Stimulated activated memory B cell treated with anti-CD40 and anti-IgM and Interleukin-4, amounts not matched to agents 10 μg/mL and 1 μg/mL and 100 μg/mL, for 72 hours (primary cell): ENCODE measurements at places on chromosomes 3 and 15.

GRCh38 chr3:156413293-156413892 lies 141.5 kb downstream of the SSR3 start:
- no peak overlapping the region for H3K27ac ChIP-seq
- no peaks in the 10 kb centered on the region for H3K4me1 ChIP-seq
- no peaks in the 10 kb centered on the region for H3K36me3 ChIP-seq
- H3K27me3 ChIP-seq = peaks cover 21% of the 10 kb centered on the region
- ATAC-seq = no peak
- no peak overlapping the region for H3K4me3 ChIP-seq

DNA sequence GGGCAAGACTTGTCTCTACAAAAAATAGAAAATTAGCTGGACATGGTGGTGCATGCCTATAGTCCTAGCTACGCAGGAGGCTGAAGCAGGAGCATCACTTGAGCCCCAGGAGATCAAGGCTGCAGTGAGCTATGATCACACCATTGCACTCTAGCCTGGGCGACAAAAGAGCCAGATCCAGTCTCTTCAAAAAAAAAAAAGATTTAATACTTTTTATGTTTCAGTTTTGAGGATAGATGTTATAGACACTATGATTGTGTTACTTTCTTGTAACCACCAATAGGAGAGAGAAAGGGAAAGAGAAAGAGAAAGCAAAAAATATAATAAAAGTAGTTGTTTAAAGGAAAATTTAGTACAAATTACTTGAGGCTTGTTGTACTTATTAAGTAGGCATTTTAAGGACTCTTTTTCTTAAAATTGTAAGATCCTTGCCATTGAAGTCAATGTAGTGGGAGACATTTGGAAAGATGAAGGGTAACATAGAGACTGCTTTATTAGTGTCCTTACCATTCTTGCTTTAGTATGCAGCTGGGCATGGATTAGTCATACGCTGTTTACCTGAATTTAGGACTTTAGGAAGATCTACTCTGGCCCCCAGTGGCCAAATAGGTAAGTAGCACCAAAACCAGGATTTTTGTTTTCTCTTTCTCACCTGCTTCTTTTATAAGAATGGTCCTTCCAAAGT lies 35.1 kb upstream of the ZDHHC23 start:
- H3K36me3 ChIP-seq = no peaks in the 10 kb centered on the region
- H3K4me1 ChIP-seq = no peaks in the 10 kb centered on the region
- peak; percentile 81 for ATAC-seq
- H3K4me3 ChIP-seq = no peak overlapping the region
- no peaks in the 10 kb centered on the region for H3K27me3 ChIP-seq

- H3K36me3 ChIP-seq = no peaks in the 10 kb centered on the region
- H3K27me3 ChIP-seq = peaks cover 30% of the 10 kb centered on the region
- H3K4me1 ChIP-seq = peaks cover 1% of the 10 kb centered on the region
- H3K27ac ChIP-seq = no peak overlapping the region
- H3K4me3 ChIP-seq = no peak overlapping the region
- no peak for ATAC-seq
Measured at GRCh38 chr3:84965141-84965540, 6.4 kb downstream of the CADM2 start.

DNA sequence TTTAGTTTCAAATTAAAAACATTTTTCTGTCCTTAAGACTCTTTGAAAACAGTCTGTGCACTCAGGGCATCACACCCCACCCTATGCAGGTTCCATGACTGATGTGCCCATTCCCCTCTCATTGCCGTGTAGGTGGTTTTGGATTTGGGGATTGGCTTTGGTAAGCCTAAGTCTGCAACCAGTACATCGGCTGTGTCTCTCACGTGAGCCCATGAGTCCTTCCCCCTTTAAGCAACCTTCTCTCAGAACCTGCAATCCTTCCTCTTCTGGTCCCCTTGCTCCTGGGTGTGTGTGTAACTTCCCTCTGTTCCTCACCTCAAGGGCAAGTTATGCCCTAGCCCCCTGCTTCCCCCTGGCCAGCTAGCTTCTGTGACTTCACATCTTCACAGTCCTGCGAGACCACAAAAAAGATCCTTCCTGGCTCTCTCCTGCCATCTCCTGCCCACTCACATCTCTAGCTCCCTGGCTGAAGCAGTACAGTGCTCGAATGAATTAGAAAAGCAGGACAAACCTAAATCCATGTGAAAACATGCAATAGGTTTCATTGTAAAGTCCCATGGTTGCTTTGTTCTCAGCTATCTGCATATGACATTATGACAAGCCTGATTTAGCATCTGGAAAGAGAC lies 126.7 kb downstream of the UACA start:
- H3K4me1 ChIP-seq = peaks cover 7% of the 10 kb centered on the region
- peak; percentile 13 for ATAC-seq
- peaks cover 48% of the 10 kb centered on the region for H3K27me3 ChIP-seq
- H3K36me3 ChIP-seq = no peaks in the 10 kb centered on the region
- no peak overlapping the region for H3K4me3 ChIP-seq

GRCh38 chr3:31839144-31839917 lies 141.7 kb downstream of the OSBPL10 start:
- ATAC-seq = no peak
- no peak overlapping the region for H3K27ac ChIP-seq
- peaks cover 57% of the 10 kb centered on the region for H3K4me1 ChIP-seq
- H3K36me3 ChIP-seq = peaks cover 53% of the 10 kb centered on the region
- H3K4me3 ChIP-seq = no peak overlapping the region
- H3K27me3 ChIP-seq = no peaks in the 10 kb centered on the region

- no peaks in the 10 kb centered on the region for H3K27me3 ChIP-seq
- ATAC-seq = no peak
- H3K36me3 ChIP-seq = peaks cover 23% of the 10 kb centered on the region
- no peak overlapping the region for H3K4me3 ChIP-seq
Measured at GRCh38 chr3:18369551-18370185, 55.5 kb downstream of the SATB1 start.

DNA sequence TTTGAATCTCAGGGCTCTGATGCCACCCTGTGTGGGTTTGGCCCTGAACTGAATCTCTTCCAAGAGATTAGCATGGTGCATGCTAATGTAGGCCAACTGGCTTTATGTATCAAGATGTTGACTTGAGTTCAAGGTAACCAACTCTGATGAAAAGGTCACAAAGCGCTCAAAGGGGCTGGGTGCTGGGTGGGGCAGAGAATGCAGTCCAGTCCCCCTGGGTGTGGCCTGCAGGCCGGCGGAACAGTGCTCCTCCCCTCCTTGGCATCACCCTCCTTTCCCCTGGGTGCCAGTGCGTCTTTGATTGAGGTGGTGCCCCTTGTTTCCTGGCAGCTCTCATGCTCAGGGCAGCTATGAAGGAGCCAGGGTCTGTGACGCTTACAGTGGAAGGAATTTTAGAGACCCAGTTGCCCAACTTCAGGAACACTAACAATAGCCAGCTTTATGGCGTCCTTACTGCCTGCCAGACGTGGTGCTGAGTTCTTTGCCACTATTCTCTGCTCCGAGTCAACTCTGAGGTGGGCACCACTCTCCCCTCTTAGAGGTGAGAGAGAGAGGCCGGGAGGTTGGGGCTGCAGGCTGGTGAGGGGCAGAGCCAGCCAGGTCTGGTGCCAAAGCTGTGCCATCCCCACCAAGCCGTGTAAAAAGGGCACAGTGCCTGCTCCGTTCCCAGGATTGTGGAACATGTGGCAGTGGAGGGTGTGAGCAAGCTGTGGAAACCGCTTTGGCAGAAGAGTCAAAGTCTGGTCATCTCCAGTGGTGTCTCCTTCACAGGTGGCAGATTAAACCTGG lies 9.8 kb downstream of the SYNM start:
- no peak overlapping the region for H3K27ac ChIP-seq
- no peak overlapping the region for H3K4me3 ChIP-seq
- H3K4me1 ChIP-seq = no peaks in the 10 kb centered on the region
- ATAC-seq = peak; percentile 38
- H3K36me3 ChIP-seq = no peaks in the 10 kb centered on the region
- H3K27me3 ChIP-seq = peaks cover 25% of the 10 kb centered on the region

- H3K27ac ChIP-seq = no peak overlapping the region
- H3K27me3 ChIP-seq = no peaks in the 10 kb centered on the region
- no peaks in the 10 kb centered on the region for H3K36me3 ChIP-seq
- no peaks in the 10 kb centered on the region for H3K4me1 ChIP-seq
Measured at GRCh38 chr15:98196371-98196770, 235.9 kb downstream of the ARRDC4 start.

DNA sequence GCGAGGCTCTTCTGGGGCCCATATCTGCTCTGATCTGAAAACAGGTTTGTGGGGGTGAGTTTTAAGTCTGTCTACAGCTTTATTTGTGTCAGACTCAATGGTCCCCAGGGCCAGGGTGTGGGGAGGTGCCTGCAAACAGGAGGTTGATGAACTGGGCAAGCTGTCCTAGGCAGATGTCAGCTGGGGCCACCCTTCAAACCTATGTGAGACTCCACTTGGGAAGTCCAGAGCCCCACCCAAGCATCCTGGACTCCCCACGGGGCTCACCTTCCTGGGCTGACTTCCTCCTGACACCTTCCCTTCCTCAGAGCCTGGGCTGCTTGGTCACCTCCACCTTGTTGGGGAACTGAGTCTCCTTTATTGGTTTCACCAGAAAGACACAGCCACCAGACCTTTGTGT lies 8.6 kb upstream of the LYSMD4 start:
- no peaks in the 10 kb centered on the region for H3K36me3 ChIP-seq
- H3K4me1 ChIP-seq = no peaks in the 10 kb centered on the region
- peak overlapping the region; percentile 12 for H3K27ac ChIP-seq
- no peak for ATAC-seq
- H3K27me3 ChIP-seq = no peaks in the 10 kb centered on the region
- H3K4me3 ChIP-seq = no peak overlapping the region

DNA sequence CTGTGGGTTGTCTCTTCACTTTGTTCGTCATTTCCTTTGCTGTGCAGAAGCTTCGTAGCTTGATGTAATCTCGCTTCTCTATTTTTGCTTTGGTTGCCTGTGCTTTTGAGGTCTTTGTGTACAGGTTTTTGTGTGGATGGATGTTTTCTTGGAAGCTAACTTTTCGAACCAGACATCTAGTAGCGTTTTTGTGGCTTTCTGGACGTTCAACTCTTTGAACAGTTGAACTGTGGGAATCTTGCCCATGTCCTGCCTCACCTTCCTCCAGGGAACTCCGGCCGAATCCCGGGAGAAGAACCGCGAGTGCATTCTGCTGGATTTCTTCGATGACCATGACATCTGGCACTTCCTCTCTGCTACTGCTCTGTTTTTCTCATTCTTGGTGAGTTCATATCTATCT lies 70.6 kb downstream of the USF3 start:
- ATAC-seq = peak; percentile 46
- peak overlapping the region; percentile 85 for H3K4me3 ChIP-seq
- no peaks in the 10 kb centered on the region for H3K27me3 ChIP-seq
- H3K4me1 ChIP-seq = peaks cover 42% of the 10 kb centered on the region
